Mesendoderm (in vitro differentiated cells): ENCODE measurements at places on chromosomes 12 and 14.

DNA sequence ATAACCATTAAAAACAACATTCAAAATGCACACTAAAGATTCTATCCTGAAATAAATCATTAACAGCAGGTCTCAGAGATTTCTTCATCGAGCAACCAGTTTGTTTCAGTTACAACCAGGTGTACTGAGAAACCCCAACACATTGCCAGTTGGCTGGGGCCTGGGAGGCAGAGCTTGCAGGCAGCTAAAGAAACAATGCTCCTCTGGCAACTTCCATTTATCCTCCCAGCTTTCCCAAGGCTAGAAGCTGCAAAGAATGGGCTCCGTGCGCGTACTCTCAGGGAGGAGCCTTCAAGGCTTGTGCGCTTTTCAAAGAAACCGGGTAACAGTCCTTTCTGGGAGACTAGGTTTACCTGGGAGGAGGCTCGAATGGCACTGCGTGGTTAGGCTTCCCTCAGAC lies 181.6 kb downstream of the MSRB3 start:
- peak; percentile 20 for DNase-seq

DNA sequence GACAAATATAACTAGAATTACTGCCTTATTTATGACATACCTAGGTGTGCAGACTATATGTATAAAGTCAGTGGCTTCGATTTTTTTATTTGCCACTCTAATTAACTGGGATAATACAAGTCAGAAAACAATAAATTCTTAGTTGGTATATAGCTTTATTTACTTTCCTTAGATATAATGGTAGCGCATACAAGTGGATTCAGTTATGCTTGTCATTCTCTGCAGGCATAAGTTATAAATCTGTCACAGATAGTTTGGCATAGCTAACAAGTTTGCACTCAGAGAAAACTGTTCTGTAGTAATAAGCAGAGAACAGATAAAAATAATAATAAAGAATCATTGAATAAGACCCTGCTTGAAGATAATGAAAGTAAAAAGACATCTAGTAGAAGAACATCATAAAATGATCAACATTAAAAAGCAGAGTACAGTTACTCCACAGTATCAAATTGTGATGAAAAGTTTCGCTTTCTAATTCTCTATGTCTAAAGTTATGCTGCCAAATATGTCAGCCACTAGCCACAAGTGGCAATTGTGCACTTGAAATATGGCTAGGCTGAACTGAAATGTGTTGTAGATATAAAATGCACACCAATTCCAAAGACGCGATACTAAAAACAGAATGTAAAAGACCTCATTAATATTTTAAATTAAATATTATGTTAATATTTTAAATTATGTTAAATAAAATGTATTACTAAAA lies 224.1 kb downstream of the SLC25A21 start:
- DNase-seq = no peak

DNA sequence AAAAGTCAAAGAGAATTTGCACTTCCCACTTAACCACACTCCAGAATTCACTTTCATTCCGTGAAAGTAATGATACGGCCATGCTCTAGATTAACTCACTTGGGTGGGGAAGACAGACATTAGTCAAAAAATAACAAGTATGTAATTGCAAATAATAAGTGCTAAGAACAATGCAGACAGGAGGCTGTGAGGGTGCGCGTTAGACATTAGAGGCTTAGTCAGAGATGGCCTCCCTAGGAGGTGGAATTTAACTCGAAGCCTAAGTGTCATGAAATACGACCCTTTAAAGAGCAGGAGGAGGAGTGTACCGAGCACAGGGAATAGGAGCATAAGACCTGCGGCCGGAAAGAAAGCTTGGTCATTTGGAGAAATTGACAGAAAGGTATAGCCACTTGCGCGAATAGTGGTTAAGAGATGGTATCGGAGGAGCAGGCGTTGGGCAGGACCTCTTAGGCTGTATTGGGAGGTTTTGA lies 628 bp downstream of the SNRPF start:
- peak; percentile 78 for DNase-seq

DNA sequence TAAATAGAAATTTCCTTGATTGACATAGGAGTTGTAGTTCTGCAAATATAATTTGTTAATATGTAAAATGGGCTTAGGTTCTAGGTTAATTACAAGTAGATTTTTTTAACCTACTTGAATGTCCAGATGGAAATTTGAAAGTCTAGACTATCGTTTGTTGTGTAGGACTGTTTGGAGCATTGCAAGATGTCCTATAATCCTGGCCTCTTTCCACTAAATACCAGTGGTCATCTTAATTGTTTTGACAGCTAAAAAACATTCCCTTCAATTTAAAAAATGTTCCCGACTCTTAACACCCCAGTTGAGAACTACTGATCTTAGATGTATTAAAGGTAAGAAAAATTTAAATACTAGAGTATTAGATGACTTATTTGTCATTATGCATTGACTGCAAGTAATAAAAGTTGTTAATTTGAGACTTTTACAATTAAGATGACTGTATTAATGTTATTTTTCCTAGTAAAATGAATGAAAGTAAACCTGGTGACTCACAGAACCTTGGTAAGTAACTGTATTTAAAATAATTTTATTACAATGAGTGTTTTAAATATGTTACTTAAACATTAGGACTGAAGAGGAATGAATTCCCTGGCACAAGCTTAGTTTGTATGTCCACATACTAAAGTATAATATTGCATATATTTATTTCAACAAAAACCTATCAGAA lies 21.8 kb downstream of the G2E3 start:
- no peak for DNase-seq

- no peak for DNase-seq
Measured at GRCh38 chr14:101070540-101071492, 167.3 kb upstream of the RTL1 start.
